ENCODE measurements at places on chromosomes 4 and X.

- DNase-seq: no peak
These were observed 53.1 kb downstream of the GSX2 start for GRCh38 chr4:54152846-54153600.

DNA sequence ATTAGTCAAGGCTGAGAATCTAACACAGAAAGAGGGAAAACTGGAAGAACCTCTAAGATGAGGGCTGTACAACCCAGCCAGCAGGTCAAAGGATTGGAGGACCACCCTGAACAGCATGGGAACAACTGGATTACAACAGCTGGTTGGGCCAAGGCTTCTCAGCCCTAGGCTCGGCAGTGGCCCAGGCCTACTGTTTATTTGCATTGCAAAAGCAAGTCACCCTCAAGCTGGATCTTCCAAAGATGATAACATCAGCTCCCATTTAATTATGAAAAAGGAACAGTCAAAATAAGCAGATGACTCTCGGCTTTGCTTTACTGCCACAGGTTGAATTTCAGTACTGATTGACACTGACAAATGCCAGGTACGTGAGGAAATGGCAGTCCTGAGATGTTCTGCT lies 61.8 kb downstream of the GPC3 start:
- DNase-seq: no peak

DNA sequence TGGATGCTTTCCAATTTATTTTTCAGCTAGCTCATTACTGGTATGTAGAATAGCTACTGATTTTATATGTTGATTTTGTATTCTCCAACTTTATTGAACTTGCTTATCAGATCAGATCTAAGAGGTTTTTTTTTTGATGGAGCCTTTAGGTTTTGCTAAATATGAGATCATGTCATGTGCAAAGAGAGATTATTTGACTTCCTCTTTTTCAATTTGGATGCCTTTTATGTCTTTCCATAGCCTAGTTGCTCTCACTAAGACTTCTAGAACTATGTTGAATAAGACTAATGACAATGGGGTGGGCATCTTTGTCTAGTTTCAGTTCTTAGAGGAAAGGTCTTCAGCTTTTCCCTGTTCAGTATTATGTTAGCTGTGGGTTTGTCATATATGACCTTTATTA lies 11.7 kb downstream of the MAGEE1 start:
- no peak for DNase-seq

DNA sequence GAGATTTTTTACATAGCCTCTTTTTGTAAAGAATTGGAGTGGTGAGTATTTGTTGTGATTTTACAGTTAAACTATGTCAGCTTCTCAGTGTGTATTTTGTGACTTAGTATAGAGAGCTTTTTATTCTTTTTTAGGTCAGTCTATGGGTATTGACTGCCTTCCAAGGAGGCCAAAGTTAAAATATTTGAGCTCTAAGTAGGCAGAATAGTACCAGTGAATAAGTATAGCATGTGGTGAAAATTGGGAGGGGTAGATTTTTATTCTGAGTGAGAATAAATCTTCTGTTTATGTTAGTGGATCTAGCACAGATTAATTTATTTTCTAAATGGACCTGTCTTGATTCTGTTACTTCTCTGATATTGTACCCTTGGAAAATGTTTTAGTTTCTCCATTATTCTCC lies 37.5 kb downstream of the HERC3 start:
- DNase-seq: no peak

- DNase-seq: peak; percentile 27
These were observed 17.7 kb downstream of the PCDH18 start for GRCh38 chr4:137514406-137515111.

DNA sequence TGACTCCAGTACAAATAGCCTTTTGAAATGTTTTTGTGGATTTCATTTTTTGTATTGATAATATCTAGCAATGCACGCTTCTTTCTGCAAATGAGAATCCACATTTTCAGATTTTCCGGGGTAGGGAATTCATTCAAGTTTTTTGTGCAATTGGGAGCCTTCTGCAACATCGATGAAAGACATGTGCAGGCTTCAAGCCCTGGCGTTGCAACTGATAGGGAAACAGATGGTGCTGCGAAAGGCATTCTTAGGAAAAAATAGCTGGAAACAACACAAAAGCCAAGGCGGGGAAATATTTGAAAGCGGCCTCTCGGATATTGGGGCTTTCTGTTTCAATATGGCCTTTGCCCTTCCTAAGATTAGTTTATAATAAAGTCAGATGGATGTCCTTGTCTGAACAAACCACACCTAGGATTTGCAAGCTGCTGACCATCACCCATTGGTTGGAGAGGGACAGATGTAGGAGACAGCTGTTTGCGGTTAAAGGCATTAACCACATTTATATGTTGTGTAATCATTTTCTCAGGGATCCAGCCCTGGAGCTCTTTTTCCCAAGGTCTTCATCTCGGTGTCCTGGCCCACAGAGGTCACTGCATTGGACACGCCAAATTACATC lies 136.5 kb downstream of the PRKX start:
- DNase-seq: no peak

DNA sequence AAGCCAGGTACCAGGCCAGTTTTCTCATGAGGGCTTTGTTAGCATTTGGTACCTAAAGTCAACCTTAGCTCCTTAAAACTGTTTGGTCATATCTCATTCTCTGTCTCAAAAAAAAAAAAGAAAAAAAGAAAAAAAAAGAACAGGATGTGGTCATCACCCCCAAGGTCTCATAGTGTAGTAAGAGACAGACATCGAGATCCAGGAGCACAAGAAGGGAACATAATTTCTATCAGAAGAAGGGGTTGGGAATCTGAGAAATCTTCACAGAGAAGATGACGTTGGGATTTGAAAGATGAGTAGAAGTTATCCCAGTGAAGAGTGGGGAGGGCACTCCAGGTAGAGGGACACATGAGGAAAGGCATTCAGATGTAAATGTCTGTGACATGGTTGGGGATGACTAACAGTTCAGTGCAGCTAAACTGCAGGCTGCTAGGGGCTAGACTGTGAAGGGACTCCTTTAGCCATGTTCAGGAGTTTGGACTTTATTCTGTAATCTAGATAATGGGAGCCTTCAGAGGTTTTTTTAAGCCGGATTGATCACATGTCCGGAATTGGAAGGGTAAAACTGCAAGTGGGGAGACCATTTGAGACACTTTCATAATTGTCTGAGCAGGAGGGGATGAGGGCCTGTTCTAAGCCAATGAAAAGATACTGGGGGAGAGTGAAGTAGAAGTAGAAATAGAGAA lies 26.9 kb upstream of the GJB1 start:
- no peak for DNase-seq

GRCh38 chr4:87179751-87180150 lies 40.7 kb downstream of the KLHL8 start:
- DNase-seq: no peak

DNA sequence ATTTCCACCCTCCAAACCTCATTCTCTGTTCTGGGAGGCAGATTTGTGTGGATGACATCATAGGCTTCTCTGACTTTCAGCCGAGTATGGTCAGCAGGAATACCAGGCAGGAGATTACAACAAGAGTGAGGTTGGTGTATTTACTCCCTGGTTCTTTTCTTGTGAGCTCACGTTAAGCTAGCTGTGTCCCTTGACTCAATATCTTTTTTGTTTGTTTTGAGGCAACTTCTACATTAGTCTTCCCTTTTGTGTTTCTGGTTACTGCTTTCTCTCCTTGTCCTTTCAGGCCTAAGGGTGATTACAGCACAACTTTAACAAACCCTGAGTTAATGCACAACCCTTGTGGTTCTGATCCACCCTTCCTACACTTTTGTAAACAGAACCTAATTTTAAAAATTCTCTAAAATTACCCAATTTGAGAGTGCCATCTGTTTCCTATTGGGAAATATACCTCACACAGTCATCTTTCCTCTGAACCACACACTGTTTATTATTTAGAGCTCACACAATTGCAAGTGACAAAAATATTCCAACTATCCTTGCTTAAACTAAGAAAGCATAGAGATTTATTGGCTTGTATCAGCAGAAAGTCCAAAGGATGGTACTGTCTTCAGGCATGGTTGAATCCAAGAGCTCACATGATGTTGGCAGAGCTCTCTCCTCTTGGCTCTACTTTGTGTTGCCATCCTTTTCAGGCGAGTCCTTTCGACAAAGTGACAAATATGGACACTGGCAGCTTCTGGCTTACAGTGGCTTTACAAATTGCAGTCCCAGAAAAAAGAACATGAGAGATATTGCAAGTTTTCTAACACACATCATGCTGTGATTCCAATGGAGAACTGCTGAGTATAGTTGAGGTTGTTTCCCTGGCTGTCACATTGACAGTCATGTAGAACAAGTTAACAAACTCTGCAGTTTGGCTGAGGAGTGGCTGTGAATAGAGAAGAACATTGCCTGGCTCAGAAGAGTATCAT lies 150.5 kb upstream of the DDIT4L start:
- no peak for DNase-seq

DNA sequence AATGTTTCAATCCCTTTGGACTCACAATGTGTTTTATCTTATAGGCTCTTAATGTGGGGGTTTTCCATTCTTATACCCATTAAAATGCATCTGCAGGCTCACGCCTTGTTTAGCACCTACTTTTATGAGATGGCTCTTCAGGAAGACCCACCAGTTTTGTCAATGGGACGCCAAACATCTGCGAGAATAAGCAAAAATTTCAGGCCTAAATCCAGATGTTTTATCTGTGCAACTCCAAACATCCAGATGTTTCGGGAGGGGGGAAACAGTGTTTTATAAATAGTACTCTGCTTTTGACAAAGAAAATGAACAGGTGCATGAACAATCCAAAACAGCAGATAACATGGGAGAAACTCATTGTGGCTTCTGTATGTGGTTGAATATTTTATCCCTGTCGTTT lies 342.8 kb downstream of the DHX15 start:
- DNase-seq: no peak

- DNase-seq: no peak
These were observed 54.8 kb downstream of the NSUN7 start for GRCh38 chr4:40804598-40804997.

DNA sequence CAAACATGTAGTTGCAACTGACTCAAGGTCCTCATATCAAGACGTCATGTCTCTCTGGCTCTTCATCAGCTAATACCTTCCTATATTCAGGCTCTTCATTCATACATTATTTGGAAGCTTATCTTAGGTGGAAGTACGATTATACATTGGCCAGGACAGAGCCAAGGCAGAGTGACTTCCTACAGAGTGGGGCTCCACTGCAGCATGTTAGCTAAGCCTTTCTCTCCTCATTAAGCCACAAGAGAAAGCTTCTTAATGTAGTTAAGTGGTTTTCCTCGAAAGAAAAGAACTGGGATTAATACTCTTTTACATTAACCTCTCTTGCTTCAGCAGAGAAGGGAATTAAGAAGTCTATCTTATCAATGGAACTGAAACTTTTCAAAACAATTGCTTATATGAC lies 15.0 kb downstream of the C4orf33 start:
- DNase-seq: no peak

GRCh38 chrX:28901637-28902036 lies 314.4 kb downstream of the IL1RAPL1 start:
- DNase-seq: no peak

GRCh38 chrX:12901486-12901885 lies 4.9 kb upstream of the TLR8 start:
- DNase-seq: peak; percentile 66

GRCh38 chr4:101835121-101835904 lies 44.8 kb downstream of the BANK1 start:
- peak; percentile 84 for DNase-seq

DNA sequence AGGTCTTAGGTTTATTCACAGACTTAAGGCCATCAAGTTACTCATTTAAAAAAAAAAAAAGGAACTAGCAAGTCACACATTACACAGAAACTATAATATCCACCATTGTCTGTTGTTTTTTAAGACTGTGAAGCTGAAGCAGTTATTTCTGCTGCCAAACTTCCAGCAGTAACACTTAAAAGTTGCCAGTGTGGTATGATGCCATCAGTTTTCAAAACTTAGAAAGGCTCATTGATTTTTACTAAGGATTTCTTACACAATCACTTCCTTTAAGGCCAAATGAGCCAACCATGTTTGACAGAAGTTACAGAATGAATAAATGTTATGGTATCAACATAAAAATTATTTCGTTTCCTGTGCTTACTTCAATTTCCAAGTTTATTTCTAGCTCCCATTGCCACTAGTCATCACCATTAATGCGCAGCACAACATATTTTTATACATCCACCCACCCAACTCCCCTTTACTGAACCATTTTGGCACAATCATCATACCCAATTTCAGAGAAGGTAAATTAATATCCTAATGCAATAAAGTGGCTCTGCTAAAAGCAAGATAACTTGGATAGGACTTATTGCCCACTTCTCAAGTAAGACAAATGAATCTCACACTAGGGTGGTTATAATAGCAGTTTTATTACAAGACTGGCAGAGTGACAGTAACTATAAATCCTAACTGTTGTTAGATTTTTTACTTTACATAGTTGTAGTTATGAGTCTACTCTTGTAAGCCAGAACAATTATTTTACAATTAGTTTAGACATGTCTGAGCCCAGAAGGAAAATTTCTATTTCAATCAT lies 13.1 kb downstream of the PDGFC start:
- no peak for DNase-seq

DNA sequence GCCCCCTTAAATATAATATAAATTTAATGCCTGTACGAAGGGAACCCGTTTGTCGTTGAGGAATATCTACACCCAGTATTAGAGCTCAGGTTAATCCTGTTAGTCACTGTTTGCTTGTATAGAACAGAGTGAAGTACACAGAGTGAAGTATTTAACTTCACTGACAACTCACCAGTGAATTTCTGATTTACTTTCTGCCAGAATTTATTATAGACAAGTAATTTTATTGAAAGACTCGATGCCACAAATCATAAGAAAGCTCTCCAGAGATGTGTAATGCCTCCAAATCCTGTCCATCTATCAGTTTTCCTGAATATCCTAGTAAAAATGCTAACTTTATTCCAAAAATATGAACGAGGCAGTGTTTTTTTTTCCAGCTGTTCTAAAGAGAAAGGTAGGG lies 1.6 kb downstream of the GAB1 start:
- no peak for DNase-seq

GRCh38 chr4:23117826-23118225 lies 425.1 kb downstream of the GBA3 start:
- no peak for DNase-seq

GRCh38 chrX:151402719-151403390 lies 5.8 kb downstream of the VMA21 start:
- DNase-seq: peak; percentile 13

DNA sequence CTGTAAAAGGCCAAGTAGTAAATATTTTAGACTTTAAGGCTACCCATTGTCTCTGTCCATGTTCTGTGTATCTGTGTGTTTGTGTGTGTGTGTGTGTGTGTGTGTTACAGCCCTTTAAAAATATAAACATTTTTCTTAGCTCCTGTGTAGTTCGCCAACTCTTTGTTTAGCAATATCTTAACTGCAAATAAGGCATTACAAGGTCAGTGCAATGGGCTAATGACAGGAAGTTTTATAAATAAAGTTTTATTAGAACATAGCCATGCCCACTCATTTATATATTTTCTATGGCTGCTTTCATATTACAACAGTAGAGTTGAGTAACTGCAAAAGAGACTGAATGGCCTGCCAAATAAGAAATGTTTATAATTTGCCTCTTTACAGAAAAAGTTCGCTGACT lies 5.9 kb upstream of the SLC7A11 start:
- no peak for DNase-seq

GRCh38 chr4:177047851-177048174 lies 255.1 kb upstream of the VEGFC start:
- no peak for DNase-seq

- no peak for DNase-seq
These were observed 195.9 kb downstream of the OR13H1 start for GRCh38 chrX:131739823-131740222.

GRCh38 chr4:184453365-184454160 lies 20.8 kb downstream of the IRF2 start:
- DNase-seq: no peak

- peak; percentile 60 for DNase-seq
These were observed 109.3 kb upstream of the DGKK start for GRCh38 chrX:50579955-50580354.
